ENCODE measurements at places on chromosomes 4 and X.

DNA sequence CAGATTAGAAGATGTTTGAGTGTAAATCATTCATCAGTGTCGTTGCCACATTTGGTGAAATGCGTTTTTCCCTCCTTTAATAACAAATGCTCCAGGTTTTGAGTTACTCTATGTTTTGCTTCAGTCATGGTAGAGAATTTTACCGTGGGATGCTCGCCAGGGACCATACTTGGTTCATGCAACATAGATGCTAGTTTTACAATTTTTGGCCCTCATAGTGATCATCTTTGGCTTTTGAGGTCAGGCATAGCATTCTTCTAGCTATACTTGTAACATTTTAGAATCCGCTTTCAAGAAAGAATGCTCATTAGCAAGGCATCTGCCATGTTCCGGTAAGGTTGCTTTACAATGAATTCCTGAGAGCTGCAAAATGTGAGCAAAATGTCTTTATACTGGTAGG, 147.2 kb downstream of the SPCS3 start:
- no peak for DNase-seq

- DNase-seq: peak; percentile 21
Measured at GRCh38 chr4:155025762-155026457, 182.5 kb upstream of the NPY2R start.

DNA sequence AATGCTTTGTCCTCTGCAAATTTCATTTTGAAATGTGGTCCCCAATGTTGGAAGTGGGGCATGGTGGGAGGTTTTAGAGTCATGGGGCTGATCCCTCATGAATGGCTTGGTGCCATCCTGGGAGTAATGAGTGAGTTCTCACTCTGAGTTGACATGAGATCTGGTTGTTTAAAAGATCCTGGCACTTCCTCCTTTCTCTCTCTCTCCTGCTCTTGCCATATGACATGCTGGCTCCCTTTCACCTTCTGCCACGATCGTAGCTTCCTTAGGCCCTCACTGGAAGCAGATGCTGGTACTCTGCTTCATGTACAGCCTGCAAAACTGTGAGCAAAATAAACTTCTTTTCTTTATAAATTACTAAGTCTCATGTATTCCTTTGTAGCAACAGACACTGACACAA, 262.0 kb downstream of the IL15 start:
- DNase-seq: no peak

- no peak for DNase-seq
Measured at GRCh38 chr4:10333942-10334341, 123.3 kb downstream of the ZNF518B start.

DNA sequence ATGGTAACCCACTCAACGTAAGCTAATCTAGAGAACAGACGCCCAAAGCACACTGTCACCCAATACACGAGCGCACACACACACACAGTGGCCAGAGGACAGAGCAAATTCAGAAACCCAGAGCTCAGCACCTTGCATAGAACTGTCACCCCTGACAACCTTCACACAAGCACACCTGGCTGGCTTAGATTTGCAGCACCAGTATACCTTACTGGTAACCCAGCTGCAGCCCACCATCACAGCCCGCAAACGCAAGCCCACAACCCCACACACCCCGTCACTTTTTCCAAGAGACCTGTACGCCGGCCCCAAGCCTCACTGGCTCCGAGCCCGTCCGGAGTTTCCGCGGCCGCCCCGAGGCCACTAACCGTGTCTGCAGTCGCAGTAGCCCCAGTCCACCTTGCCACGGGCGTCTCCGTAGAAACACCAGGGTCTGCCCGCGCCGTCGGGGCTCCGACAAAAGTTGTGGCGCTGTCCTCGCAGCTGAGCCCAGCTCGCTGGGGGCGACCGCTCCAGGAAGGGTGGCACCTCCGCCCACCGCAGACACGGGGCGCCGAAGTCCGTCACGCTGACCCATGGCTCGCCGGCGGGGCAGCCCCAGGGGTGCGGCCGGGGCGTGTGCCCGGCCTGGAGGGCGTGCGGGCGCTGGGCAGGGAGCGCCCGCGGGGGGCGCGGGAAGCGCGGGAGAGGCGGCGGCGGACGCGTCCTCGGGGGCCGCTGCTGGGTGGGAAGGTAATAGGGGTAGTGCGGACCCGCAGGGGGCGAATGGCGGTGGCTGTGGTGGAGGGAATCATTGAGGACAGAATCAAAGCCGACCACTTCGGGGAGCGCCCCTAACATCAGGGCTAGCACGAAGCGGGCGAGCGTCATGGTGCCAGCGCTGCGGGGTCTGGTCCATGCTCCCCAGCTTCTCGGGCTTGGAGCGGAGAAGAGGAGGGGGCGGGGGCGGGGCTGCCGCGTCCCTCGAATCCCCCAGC, 664 bp downstream of the PRSS12 start:
- no peak for DNase-seq

- no peak for DNase-seq
Measured at GRCh38 chr4:163565226-163566135, 71.0 kb downstream of the TMA16 start.

GRCh38 chr4:150302553-150302952, 224.3 kb downstream of the DCLK2 start:
- peak; percentile 55 for DNase-seq

DNA sequence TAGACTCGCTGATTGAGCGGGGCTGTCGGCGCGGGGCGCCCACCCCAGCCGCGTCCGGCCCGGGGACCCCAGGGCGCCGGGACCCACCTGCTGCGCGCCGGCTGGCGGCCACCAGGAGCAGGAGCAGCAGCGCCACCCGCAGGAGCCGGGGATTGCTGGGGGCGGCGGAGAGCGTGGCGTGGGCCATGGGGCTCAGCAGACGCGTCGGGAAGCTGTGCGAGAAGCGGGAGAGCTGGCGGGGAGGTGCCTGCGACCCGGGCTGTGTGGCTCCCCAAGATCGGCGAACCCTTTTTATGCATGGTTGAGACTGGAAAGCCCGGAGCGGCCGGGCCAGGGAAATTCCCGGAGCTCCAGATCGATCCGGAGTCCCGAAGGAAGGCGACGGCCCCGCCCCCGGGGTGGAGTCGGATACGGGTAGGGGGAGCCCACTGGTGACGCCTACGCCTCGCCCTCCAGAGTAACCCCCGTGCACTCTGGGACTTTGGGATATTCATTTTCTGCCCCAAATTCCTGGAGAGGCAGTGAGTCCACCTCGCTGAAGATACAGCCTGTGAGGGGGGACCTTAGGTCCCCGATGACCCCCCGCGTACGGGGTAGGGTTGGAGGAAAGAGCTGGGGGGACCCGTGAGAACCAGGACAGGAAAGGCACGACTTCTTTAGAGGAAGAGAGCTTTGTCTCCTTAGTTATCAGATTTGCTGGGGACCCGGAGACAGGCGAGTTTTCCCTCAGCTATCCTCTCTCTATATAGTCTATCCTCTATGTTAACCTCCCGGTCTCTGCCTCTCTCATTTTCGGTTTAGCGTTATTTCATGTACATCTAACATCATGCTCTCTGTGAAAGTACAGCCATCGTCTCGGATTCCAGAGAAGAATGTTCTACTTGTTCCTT, at the start of gene CXCL3:
Gene CXCL3 (minus strand): TSS at position 265 of the 890 bp plus-strand sequence. CDS start 78 bp downstream, at position 187.
- DNase-seq: peak; percentile 82

- no peak for DNase-seq
Measured at GRCh38 chr4:135838889-135839288, 1637.3 kb upstream of the PABPC4L start.

DNA sequence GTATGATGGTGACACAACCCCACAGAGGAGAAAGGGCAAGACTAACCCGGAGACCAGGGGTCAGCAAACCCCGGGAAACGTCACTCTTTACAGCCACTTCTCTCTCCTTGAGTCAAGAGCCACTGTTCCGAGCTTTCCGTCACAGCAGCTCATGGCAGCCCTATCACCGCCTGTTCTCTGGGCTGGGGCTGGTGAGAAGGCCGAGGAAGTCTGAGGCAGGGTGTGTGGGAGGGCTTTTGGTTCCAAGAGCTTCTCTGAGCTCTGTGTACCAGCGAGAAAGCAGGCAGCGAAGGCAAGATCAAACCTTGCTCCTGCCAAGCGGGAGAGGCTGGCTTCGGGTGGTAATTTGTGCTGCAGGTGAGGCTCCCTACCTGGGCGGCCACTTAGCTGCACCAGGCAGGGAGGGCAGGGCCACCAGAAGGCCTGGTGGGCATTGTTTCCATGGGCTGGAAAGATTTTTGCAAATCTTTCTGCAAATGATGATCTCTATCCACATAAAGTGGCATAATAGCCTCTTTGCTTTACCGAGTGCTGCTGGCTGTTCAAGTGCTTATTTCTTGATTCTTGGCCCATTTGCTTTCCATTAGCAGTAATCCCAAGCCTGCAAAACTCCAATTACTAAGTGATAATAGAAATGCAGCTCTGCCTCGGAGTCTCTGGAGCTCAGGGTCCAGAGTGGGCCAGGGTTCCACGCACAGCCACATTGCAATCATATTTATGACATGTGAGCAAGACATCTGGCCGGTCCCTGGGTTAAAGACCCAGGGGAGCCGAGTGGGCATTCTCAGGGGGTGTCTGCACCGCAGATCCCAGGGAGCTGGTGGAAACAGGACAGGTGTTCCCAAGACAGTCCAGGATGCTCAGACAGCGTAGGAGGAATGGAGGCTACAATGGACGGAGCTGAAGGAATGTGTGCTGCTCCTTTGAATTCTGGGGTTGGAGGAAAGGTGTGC, 41.5 kb downstream of the DCTD start:
- no peak for DNase-seq

GRCh38 chrX:65706041-65706828, 38.8 kb downstream of the MSN start:
- no peak for DNase-seq

- DNase-seq: no peak
Measured at GRCh38 chr4:185624259-185624589, 88.9 kb upstream of the PDLIM3 start.

- DNase-seq: no peak
Measured at GRCh38 chrX:97547877-97548578, 664.3 kb downstream of the RPA4 start.

- DNase-seq: no peak
Measured at GRCh38 chrX:44431194-44431593, 87.7 kb upstream of the EFHC2 start.

DNA sequence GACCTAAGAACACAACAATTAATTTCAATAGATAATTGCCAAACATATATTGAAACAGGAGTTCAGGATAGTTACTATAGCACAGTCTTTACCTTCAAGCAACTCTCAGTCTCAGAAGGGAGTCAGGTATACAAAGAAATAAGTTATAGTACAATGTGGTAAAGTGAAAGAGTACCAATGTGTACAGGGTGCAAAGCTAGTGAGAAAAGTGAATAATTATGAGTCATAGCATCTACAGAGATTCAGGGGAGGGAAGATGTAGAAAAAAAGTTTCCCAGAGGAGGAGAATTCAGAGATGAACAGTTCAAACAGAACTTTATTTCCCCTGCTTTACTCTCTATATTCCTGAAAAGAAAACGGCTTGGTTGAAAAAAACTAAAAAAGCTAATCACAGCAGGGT, 22.7 kb upstream of the DKK2 start:
- DNase-seq: no peak

- DNase-seq: no peak
Measured at GRCh38 chr4:57734104-57734670, 624.0 kb upstream of the IGFBP7 start.

- no peak for DNase-seq
Measured at GRCh38 chr4:183287677-183288076, 32.4 kb downstream of the CLDN22 start.

DNA sequence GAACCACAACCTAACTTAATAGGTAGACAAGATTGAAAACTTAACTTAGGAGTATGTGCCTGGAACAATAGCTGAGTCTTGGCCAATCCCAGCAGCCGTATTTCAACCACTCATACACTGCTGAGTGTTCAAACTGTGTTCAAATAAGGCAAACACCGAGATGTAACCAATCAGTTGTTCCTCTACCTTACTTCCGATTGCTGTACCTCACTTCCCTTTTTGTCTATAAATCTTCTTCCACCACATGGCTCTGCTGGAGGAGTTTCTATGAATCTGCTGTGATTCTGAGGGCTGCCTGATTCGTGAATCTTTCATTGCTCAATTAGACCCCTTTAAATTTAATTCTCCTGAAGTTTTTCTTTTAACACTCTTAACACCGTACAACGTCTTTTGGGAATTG, 108.0 kb downstream of the ANAPC4 start:
- no peak for DNase-seq

GRCh38 chr4:60885011-60885410, 315.1 kb upstream of the ADGRL3 start:
- no peak for DNase-seq

DNA sequence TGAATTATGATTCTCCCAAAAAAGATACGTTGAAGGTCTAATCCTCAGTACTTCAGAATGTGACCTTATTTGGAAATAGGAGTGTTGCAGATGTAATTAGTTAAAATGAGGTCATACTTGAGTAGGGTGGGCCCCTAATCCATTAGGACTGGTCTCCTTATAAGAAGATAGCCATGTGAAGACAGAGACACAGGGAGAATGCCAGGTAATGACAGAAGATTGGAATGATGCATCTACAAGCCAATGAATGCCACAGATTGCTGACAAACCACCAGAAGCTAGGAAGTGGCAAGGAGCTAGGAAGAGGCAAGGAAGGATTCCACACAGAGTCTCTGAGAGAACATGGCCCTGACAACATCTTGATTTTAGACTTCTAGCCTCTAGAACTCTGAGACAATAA, 7.4 kb upstream of the RPS6KA3 start:
- no peak for DNase-seq

GRCh38 chr4:89579771-89580170, 257.2 kb downstream of the SNCA start:
- DNase-seq: no peak

- peak; percentile 60 for DNase-seq
Measured at GRCh38 chr4:1720163-1720983, 750 bp downstream of the TMEM129 start.

DNA sequence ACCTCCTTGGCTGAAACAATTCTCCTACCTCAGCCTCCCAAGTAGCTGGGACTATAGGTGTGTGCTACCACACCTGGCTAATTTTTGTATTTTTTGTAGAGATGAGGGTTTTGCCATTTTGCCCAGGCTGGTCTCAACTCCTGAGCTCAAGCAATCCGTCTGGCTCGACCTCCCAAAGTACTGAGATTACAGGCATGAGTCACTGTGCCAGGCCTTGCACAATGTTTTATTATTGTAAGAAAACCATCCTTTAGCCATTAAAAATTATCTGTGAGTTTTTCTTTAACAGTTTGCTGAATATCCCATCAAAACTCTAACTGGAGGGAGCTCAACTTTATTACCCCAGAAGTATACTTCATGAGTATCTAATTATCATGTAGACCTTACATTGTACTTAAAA, 900.3 kb downstream of the PCDH7 start:
- no peak for DNase-seq

All from K562 (cell line).